ENCODE measurements at places on chromosomes 6 and 20.

GRCh38 chr6:169225131-169225576 is 28.5 kb downstream of the THBS2 start:
- DNase-seq = no peak

- DNase-seq = no peak
These were observed 69.2 kb downstream of the PTPRA start for GRCh38 chr20:2942439-2942838.

GRCh38 chr6:7541175-7542064 is at the start of gene DSP:
TSS of gene DSP (plus strand) at chr6:7541671. CDS start at chr6:7541916, 245 bp downstream.
- DNase-seq = no peak

GRCh38 chr6:80872199-80872950 is 765.9 kb downstream of the BCKDHB start:
- no peak for DNase-seq

GRCh38 chr20:2658414-2659354 is 5.3 kb downstream of the IDH3B start:
- no peak for DNase-seq

DNA sequence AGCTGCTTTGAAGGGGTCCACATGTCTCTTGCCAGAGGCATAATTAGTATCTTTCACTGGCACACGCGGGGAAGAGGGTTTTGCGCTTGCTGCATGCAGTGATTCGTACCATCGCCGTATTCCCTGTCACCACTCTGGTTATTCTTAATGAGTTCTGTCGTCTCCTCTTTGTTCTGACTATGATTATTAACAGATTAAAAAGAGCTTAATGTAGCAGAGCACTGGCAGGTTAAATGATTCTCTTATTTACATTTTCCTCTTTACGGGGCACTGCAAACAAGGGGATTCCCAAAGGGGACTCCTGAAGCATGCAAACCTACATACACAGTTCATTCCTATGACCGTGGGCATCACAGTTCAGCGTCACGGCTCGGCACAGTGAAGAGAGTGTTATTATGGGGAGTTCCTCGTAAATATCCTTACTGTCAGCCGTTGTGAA is 204.8 kb downstream of the DTNBP1 start:
- DNase-seq = no peak

- DNase-seq = no peak
These were observed 26.3 kb upstream of the ETV7 start for GRCh38 chr6:36413489-36414480.

- no peak for DNase-seq
These were observed at the start of gene CTSZ for GRCh38 chr20:59006864-59007664. TSS of gene CTSZ (minus strand) at chr20:59007254. CDS start at chr20:59007128, 126 bp downstream.

GRCh38 chr20:61956396-61957342 is 109.0 kb downstream of the TAF4 start:
- no peak for DNase-seq

DNA sequence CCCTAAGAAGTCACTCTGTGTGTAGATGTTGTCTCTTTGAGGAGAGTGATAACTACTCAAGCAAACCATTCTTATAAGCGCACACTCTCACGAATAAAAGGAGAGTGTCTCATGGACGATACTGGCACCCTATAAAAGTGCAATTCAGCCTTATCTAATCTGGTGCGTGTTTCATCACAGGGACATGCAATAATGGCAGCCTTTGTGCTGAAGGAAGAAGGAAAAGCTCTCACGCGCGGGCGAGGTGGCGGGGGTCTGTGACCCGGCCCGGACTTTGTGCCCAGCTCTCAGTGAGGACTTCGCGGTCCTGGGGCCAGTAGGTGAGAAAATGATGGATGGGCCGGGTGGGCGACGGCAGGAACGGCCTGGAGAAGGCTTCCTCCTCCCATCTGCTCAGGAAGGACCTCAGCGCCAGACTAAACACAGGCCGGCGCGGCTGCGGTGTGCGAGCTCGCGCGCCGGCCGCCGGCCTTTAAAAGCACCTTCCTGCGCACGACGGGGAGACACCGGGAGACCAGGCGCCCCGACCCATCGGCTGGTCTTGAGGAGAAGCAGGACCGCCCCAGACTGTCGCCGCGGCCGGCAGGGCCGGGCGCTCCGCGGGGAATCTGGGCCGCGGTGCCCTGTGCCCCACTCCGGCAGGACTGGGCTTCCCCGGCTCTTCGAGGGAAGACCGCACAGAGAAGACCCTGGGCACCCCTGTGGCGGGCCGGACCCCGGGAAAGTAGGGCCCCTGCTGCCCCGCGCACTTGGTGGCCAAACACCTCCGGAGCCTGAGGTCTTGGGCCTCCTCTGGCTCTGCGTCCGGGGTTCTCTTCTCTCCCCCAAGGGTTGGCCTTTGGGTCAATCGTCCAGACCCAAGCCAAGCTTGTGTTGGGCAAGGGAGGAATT is 8.3 kb upstream of the FOXC1 start:
- no peak for DNase-seq
